CD4-positive, alpha-beta memory T cell (primary cell): ENCODE measurements at places on chromosomes 4 and X.

DNA sequence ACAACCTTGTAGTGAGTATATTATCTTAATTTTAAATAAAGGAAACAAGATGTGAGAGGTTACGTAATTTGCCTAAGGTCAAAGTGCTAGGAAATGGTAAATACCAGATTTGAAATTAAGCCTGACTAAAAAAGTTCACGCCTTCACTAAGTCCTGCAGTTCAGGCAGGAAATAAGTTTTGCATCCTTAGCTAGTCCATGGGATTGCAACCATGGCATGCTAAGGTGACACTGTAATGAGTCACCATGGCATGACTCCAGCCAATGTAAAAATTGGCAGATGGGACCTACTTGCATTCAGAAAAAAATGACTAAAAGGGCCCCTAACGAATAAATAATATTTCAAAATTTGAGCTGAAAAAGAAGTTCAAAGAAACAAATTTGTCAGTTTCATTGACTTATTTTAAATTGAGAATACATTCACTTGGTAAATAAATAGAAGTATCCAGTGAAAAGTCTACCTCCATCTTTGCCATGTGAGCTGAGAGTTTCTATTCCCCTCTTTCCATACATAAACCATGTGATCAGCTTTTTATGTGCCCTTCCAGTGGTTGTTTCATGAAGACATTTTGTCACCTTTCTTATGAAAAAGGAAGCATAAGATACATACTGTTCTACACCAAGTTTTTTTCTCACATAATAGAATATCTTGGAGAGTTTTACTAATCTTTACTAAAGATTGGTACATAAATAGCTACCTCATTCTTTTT, 72.4 kb downstream of the ANKRD50 start:
- DNase-seq, result no peak

DNA sequence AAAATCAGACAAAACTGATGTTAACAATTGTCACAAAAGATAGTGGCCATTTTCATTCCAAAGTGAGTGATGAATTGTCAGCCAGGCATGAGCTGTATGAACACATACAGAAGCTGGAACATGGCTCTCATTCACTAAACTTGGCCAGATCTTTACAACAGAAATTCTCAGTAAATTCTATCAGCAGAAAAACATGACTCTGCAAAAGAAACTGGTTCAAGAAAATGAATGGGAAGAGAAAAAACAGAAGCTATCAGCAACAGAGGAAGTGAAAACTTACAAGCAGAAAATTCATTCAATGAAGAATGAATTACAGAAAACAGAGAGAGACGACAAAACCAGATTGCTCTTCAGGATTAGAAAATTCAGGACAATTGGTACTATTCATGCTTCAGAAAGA, 249.6 kb downstream of the COL25A1 start:
- DNase-seq, result no peak

- DNase-seq, result no peak
These were observed 71.1 kb downstream of the CLOCK start for GRCh38 chr4:55475394-55476243.

DNA sequence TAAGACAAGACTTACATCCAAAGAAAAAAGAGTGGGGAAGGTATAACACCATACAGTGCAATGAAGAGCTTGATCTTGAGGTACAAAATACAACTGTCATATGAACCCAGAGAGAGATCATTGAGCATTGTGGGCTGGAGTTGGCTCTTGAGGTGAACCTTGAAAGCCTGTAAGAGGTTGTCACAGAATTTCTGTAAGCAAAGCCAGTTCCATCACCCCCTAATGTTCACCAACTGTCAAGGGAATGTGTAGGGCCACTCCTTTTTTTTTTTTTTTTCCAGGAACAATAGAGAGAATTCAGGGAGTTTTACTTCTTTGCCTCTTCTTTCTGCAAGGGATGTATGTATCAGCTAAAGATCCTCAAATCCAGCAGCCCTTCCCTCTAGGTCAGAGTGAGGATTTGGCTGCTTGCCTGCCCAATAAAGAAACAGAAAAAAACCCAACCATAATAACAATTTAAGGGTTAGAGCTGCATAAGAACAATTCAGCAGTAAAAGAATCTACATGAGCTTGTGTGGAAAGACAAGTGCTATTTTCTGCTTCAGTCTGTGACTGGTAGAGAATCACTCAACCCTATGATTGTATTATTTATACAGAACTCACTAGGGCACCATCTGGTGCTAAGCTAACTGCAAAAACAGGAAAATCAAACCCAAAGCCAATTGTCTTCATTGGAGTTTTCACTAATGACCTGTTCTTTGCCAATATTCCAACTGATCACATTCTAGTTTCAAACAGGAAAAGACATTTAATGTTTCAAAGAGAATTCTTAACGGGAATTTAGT, 217.5 kb upstream of the TEX13C start:
- DNase-seq, result no peak

- DNase-seq, result no peak
These were observed 2.9 kb downstream of the HCFC1 start for GRCh38 chrX:153968754-153969124.

GRCh38 chrX:19912-20571, 261.1 kb upstream of the PLCXD1 start:
- peak; percentile 21 for DNase-seq

DNA sequence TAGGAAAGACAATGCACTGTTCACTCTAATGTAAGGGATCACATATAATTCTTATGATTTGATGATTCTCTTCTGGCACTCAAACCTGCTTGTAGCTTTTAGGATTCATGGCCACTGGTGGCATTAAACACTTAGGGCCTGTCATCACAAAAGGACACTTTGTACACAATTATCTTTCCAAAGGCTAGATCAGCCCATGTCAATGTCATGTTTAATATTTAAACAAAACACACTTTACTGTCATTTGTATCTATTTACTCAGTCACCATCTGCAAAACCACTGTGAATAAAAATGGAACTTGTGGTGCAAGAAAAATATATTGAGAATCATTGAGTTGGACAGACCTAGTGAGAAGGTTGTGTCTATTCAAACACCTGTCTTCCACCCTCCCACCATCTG, 83.6 kb upstream of the TTC29 start:
- no peak for DNase-seq

DNA sequence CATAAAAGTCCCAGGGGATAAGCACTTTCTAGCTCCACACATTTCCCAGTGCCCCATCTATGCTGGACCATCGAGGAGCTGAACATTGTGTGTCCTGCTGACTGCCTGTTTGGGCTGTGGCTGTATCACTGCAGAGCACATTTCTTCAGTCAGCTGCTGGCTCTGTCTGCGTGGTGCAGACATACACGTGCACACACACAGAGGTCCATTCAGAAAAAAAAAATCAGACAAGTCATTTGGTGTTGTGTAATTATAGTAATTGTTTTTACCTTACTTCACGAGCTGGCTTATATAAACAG, 1.1 kb upstream of the PDLIM3 start:
- DNase-seq, result no peak

- DNase-seq, result no peak
These were observed 163.7 kb upstream of the PPP1R2C start for GRCh38 chrX:42941671-42942070.

- DNase-seq, result no peak
These were observed 45.8 kb upstream of the MSANTD1 start for GRCh38 chr4:3202836-3203820.

GRCh38 chr4:124541652-124542420, 170.7 kb downstream of the ANKRD50 start:
- no peak for DNase-seq

DNA sequence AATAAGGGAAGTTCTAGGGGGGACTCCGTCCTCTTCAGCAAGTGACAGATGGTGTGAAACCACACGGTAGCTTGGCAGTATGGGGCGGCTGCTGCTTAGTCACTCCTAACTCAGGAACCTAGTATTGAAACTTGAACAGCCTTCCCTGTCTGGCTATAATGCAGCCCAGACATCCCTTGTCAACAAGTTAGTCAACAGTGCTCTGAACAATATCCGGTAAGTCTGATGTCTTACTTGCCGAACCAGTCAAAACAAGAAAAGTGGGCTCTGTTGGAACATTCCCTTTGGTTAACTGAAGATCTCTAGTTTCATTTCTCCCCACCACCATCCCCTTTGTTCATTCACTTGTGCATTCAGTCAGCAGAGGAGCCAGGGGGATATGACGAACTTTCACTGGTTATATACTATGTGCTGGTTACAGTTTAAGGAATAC, 18.7 kb upstream of the CXCL13 start:
- DNase-seq, result peak; percentile 12

DNA sequence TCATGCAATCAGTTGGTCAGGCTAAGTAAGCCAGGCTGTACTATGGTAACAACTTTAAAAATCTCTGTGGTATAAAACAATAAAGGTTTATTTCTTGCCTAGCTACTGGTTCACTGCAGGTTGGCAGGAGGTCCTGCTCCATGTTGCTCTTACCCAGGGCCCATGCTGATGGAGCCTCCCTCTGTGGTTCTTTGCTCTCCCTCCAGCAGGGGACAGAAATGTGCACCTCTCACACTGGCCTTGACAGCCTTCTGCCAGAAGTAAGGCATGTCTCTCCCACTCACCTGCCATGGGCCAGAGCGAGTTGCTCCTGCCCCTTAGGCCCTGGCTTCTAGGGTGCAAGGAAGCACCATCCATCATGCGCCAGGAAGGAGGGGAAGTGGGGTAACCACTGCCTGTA, 31.1 kb downstream of the CLDN22 start:
- DNase-seq, result no peak

DNA sequence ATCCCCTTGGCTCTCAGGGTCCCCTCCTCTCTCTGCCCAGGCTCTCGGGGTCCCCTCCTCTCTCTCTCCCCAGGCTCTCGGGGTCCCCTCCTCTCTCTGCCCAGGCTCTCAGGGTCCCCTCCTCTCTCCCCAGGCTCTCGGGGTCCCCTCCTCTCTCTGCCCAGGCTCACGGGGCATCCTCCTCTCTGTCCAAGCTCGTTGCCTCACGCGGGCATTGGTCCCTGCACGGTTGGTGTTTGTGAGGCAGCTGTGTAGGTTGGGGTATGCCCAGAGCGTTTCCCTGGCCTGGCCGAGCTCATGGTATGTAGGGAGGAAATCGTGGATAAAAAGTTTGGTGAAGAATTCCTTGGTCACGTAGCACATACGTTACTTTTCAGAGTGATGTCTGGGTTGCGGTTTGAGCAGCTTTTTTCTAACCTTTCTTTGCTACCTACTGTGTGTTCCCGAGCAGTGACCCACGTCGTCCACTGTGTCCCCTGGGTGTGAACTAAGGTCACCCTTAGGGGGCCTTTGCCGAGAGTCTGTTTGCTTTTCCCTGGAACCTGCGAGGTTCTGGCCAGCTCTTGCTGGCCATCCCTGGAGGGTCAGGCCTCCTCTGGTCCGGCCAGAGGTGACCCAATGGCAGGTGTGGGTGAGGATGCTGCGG, 36.6 kb downstream of the PCGF3 start:
- no peak for DNase-seq

DNA sequence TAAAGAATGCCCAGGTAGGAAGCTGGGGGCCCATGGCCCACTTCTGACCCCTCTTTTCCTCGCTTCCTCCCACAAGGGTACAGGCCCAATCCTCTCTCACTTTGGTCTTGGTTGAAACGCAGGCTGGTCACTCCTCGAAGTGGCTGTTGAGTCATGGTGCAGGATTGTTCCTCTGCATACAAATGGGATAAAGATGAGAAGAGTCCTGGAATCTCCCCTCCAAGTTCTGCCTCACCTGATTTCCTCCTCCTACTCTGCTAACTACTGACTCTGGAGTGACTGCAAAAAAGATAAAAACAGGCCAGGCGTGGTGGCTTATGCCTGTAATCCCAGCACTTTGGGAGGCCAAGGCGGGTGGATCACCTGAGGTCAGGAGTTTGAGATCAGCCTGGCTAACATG, 1.7 kb downstream of the WDR45 start:
- no peak for DNase-seq

- DNase-seq, result no peak
These were observed 2141.7 kb upstream of the TENM3 start for GRCh38 chr4:180101348-180102083.

DNA sequence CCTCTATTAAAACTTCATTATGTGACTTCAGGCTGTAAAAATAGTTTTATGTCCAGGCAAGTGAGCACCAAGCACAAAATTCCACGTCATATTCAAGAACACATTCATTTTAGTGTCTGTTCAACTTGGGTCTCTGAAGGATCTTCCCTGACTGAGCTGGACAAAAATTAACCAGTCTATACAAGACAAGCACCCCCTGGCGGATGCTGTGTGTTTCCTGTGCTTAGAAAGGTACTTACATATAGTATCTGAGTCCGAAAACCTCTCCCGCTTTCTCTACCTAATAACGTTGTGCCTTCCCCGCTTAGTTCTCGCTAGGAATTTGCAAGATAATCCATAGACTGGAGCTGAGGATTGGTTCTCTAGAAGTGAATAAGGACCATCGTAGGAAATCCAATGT, 2214.5 kb upstream of the TENM3 start:
- no peak for DNase-seq

DNA sequence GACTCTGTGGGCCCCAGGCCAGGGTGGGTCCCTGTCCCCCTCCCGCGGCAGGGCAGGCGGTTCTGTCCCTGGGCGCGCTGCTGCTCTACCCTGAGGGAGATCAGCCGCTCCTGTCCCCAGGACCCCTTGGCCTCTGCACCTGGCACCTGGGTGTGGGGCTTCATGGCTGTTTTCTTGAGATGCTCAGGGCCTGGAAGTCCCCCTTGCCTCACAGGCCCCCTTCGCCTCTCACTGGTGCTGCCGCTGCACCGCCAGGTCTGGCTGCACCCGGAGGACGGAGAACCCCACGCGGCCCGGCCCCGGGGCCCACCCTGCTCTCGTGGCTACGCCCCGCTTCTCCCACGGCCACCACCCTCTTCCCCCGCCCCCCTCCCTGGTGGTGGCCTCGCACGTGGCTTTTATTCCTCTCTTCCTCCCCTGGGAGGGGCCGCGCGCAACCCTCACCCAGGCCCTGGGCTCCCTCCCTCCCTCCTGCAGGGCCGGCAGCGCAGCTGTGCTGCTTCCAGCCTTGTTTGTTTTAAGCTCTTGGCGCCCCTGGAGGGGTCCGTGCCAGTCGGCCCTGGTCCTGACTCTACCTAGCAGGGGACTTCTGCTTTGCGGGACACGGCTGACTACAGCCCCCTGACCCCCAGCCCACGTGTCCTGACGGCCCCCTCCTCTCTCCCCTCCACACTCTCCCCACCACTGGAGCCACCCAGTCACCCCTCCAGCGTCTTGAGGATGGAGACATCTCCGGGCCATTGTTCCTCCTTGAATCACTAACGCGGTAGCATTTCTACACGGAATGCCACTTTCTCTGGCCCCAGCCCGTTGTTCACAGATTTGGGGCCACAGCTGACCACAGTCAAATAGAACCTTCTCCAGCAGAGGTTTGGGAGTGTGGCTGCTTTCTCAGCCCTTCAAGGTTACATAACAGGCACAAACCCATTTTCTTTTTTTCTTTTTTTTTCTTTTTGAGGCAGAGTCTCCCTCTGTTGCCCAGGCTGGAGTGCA, 20.6 kb upstream of the CLDN24 start:
- DNase-seq, result no peak

GRCh38 chr4:16212138-16212782, 14.0 kb downstream of the TAPT1 start:
- no peak for DNase-seq

- no peak for DNase-seq
These were observed 24.2 kb downstream of the ATP5ME start for GRCh38 chr4:649751-650310.

DNA sequence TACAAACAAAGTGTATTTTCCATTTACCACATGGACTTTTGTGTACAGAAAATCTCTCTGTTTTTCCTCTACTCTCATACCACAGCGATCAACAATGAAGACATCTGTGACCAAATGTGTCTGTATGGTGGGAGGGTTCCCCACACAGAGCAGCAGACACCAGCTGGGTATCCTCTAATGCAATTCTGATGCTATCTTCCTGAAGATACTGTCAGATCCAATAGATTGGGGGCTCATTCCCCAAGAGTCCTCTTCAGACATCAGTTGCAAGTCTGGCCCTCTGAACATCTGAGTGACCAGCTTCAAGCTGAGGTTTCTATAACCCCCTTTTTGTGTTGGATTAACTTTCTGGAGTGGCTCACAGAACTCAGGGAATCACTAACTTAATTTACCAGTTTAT, 659.4 kb downstream of the CCSER1 start:
- no peak for DNase-seq
